C1 segment of cervical spinal cord (tissue), 14 donors: ENCODE measurements at places on chromosomes 11 and 22.

DNA sequence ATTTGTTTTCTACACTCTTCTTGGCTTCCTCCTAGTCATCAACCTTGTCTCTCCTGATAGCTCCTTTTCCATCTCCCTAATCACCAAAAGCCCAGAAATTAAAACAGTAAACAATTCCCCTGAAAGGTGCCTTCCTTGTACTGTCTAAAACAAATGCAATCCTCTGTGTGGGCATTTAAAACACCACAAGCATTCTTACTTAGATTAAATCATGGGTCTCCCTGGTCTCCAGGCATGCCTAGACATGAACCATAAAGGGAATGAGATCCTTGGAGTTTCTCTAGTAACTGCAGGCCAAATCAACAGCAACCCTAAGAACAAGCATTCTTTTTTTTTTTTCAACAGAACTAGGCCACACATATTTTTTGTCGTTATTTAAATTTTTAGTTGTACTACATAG is 1.9 kb downstream of the BTG4 start:
- DNase-seq = no peak

DNA sequence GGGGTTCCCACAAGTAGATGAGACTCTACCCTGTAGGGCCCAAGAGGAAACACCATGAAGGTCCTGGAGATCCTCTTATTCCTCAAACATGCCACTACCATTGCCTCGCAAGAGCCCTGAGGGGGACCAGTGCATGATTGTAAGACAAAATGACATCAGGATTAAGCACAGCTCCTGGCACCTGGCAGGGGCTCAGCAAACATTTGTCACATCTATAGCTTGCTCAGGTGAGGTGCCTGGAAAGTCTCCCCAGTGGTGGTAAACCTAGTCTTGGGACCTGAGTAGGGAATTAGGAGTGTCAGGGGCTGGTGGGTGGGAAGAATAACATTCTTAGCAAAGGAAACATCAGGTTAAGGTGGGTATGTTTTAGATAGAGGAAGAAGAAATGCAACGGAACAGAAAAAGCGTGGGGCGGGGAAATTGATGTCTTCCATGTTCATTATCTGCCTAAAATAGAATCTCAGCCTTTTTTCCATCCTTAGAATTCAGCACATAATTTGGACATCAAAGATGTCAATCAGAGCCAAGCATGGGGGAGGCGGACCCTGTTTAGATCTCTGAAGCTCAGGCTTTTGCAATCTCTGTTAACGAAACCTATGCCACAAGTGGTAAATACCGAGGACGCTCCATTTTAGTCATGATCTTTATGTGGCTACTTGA is 924 bp downstream of the YPEL1 start:
- no peak for DNase-seq

DNA sequence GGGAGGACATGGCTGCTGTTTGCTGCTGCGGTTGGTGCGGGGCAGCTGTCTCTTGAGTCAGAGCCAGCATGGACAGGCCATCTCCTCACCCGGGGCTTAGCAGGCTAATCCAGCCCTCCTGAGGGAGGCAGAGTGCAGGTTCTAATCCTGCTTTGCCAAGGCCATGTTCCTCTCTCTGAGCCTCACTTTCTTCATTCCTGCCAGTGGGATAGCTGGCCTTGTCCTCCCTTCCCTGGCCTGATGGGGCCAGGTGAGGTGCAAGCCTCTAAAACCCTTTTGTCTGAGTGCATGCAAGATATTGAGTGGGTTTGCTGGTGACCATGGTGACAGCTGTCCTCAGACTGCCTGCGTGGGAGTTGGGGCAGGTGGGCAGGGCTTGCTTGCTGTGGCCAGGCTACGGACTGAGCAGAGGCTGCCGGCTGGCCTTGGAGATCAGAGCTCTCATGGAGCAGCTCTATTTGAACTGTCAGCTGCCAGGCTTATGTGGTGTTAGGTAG is 3.6 kb downstream of the USP35 start:
- no peak for DNase-seq

- DNase-seq = no peak
Measured at GRCh38 chr11:115613986-115614632, 109.9 kb upstream of the CADM1 start.

GRCh38 chr11:61071208-61071681 is 31.0 kb upstream of the CD5 start:
- DNase-seq = no peak

DNA sequence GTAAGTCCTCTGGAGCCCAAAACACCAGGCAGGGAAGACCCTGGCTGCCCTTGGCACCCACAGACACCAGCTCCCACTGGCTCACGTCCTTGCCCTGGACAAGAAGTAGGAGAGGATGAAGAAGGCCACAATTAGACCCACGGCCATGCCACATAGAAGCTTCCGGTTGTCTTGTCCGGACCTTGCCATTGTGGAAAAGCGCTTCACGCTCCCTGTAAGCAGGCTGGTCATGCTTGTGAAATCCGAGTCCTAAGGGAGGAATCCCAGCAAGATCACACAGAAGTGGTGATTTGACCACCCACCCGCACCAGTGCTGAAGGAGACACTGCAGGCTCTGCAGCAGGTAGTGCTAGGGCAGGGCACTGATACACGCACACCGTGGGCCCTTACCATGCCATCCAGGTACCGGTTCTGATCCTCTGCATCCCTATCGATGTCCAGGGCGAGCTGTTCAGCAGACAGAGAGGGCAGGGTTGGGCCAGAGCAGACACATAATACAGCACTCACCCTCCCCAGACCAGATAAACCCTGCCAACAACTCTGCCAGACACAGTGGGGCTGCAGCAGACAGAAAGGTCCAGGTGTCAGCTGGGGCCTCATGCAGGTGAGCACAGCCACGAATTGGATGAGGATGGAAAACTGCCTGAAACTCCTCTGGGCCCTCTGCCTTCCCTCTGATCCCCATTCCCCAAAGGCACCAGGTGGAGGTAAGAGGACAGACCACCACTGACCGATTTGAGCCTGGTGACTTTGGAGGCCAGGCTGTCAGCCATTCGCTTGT is 1.8 kb downstream of the BET1L start:
- DNase-seq = no peak

GRCh38 chr11:9977554-9977953 is 313.7 kb downstream of the SWAP70 start:
- DNase-seq = no peak

GRCh38 chr22:47335958-47336357 is 573.5 kb downstream of the TBC1D22A start:
- DNase-seq = no peak

DNA sequence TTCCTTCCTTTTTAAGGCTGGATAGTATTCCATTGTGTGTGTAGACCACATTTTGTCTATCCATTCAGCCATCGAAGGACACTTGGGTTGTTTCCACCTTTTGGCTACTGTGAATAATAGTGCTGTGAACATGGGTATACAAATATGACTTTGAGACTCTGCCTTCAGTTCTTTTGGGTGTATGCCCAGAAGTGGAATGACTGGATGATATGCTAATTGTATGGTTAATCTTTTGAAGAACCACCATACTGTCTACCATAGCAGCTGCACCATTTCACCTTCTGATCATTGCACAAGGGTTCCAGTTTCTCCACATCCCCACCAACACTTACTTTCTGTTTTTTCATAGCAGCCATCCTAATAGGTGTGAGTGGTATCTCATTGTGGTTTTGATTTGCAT is 30.3 kb downstream of the SGSM1 start:
- DNase-seq = no peak

GRCh38 chr11:75279273-75279672 is 38.7 kb downstream of the TPBGL start:
- DNase-seq = no peak

- no peak for DNase-seq
Measured at GRCh38 chr11:86627776-86628455, 44.5 kb downstream of the ME3 start.

DNA sequence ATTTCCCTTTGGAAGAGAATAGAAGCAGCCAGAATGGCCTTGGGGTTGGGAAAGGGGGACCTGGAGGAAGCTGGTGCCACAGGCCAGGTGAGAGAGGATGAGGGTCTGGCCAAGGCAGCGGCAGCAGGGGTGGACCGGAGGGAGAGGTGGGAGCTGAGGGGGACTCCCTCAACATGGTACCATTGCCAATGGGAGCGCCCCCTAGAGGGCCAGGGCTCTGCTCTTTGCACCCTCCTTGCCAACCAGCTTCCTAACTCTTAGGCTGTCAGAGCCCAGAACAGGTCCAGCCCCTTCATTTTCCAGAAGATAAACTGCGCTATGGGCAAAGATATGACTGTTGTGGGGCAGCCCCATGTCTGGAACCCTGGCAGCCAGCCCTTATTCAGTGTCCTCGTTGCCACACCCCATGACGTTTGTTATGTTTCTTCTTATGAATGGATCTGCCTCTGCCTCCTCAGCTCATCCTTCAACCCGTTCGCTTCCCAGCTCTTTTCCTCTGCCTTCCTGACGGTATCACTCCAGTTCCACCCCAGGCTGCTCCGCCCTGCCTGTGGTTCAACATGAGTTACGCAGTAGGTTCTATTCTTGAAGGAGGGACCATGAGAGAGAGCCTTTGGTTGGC is 185.2 kb downstream of the GRIK4 start:
- no peak for DNase-seq

- no peak for DNase-seq
Measured at GRCh38 chr22:41939981-41940831, 6.7 kb downstream of the CENPM start.

GRCh38 chr22:27602390-27602789 is 199.2 kb downstream of the MN1 start:
- no peak for DNase-seq

GRCh38 chr22:24230911-24231656 is 13.8 kb downstream of the GGT5 start:
- DNase-seq = no peak

DNA sequence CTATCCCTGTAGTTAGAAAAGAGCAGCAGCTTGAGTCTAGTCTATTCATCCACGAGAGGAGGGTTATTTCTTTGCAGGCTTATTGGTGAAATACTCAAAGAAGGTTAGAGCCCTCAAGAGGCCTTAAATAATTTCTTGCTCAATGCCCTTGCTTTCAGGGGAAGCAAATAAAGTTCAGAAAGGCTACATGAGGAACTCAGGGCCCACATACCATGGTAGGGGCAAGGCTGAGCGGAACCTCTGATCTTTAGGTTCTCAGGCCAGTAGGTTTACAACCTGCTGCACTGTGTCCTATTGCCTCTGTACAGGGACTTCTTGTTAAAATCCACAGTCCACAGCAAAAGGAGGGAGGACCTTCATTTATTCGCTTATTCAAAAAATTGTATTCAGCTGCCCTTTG is 101.7 kb downstream of the ADAMTS15 start:
- DNase-seq = no peak

DNA sequence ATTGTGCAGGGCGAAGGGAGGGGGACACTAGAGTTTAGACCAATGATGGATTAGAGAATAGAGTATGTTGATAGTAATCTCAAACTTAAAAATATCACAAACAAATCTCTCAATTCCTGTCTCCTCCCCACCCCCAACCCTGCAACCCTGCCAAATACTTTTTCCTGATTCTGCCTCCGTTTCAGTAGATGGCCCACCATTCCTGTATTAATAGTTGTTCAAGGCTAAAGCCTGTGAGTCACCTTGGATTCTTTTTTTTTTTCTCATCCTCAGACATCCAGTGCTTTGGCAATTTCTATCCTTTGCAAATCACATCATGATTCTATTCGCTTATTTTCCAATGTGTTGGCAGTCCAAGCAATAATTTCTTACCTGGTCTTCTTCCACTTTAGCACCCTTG is 207.9 kb downstream of the DYNC2H1 start:
- DNase-seq = no peak

GRCh38 chr11:69455969-69456368 is 25.5 kb upstream of the LINC01488 start:
- DNase-seq = no peak

- DNase-seq = no peak
Measured at GRCh38 chr11:34050581-34051348, 766 bp upstream of the CAPRIN1 start.

DNA sequence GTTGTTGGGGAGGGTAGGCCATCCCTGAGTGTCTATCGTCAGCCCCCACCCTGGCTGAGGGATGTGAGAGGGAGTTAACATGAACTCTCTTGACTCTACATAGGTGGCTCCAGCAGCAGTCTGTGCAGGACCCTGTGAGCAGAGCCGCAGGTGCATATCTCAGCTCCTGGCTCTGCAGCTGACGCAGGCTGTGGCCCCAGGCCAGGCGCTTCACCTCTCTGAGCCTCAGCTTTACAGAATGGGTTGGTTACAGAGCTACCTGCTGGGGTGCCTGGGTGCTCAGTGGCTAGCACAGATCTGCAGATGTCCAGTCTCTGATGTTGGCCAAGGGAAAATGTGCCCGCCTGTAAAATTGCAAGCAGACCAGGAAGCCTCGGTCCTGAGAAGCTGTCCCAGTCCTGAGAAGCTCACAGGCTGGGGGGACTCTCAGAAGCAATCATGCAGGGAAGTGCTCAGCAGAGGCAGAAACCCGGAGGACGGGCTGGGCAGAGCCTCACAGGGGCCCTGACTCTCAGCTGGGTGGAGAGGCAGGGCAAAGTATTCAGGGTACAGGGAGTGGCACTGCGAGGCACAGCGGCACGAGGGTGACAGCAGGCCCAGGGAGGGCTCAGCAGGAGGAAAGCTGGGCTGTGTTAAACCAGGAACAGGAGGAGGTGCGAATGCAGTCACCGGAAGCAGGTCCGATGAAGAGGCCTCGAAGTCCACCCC is 15.9 kb upstream of the LRP5 start:
- no peak for DNase-seq

GRCh38 chr22:19800761-19801244 is 40.2 kb downstream of the TBX1 start:
- no peak for DNase-seq

DNA sequence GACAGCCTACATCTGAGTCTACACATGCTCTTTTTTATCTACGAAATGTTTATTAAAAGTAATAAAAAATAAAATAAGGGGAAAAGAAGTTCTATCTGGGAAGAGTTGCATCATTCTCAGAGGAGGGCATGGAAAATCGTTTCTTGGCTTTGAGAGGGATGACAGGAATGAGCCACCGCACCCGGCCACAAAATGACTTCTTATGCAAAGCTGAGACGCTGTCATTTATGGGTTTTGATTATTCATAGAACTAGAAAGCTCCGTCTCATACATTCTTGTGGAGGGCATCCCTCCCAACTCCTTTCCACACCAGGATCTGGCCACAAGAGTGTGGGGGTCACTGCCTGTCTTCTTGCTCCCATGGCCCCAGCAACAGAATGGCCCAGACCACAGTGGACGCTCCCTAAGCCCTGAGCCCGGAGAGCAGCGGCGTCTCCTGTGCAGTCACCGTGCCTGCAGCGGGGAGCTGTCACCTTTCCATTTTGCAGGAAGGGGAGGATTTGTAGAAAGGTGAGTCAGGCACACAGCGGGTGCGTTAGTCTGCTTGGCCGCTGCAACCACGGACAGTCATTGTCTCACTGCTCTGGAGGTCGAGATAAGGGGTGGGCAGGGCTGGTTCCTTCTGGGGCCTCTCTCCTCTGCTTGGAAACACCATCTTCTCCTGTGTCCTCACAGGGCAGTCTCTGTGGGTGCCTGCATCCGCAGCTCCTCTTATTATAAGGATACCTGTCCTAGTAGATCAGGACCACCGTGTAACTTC is 1388.7 kb downstream of the BRD1 start:
- DNase-seq = no peak

DNA sequence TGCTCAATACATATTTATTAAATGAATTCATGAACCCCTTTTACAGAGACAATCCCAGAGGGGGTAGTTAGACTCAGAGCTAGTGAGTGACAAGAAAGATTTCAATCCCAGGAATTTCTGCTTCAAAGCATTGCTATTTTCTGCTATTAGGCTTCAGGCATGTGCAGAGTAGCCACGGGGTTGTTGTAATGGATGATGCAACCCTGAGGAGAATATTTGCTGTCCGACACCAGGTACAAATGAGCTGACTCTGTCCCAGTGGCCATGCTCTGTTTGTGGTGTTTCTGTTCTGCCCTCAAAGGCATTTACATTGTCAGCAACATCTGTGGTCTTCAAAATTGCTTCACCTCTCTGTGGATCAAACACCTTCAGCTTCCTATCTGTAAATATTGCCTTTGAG is 102.6 kb downstream of the CSNK2A3 start:
- no peak for DNase-seq
